ENCODE measurements at places on chromosomes 2 and 18. TPM values are rescaled to one million over a fixed set of nuclear protein-coding genes. Genes with fewer than 3 reads are reported as not detected.

The NABP1 gene
- 4.9 TPM for total RNA-seq

The SGPP2 gene
- total RNA-seq, result not detected

The SP3 gene
- 132 TPM for total RNA-seq

The ARHGEF4 gene
- total RNA-seq, result 0.11 TPM

The APLF gene
- total RNA-seq, result 2.2 TPM

The UGT1A5 gene
- total RNA-seq, result not detected

The CHRNG gene
- not detected for total RNA-seq

The CYS1 gene
- not detected for total RNA-seq

The XIRP2 gene
- 0.04 TPM for total RNA-seq

The XDH gene
- not detected for total RNA-seq

The SCN1A gene
- total RNA-seq, result 39.4 TPM

The STAMBP gene
- total RNA-seq, result 53.2 TPM

The MRPS5 gene
- total RNA-seq, result 102 TPM
